GM12891 (cell line): ENCODE measurements at places on chromosomes 12 and 14.
A peak's percentile ranks its signal among the peaks of the same experiment; 100 is the strongest.

- DNase-seq: no peak
These were observed 21.1 kb upstream of the C1S start for GRCh38 chr12:7039403-7039802.

DNA sequence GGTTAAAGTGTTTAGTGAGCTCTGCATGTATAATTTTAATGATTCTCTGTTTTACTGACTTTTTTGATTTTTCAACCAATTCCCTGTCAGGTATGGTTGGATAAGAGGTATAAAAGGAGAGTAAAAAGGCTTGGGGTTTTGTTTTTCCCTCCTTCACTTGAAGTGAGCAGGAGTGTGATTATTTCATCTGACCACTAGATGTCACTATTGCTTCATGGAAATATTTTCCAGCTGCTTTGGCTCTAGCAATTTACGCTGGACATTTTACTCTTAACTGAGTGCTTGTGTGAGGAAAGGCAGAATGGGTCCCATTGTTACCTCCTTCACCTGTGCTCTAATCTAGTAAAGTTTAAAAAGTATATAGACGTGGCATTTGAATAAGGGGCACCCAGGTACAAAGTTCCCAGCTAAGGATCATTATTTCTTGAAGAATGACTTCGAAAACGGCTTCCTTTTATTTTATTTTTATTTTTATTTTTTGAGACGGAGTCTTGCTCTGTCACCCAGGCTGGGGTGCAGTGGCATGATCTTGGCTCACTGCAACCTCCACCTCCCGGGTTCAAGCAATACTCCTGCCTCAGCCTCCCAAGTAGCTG, 66.5 kb downstream of the TBC1D30 start:
- peak; percentile 21 for DNase-seq

DNA sequence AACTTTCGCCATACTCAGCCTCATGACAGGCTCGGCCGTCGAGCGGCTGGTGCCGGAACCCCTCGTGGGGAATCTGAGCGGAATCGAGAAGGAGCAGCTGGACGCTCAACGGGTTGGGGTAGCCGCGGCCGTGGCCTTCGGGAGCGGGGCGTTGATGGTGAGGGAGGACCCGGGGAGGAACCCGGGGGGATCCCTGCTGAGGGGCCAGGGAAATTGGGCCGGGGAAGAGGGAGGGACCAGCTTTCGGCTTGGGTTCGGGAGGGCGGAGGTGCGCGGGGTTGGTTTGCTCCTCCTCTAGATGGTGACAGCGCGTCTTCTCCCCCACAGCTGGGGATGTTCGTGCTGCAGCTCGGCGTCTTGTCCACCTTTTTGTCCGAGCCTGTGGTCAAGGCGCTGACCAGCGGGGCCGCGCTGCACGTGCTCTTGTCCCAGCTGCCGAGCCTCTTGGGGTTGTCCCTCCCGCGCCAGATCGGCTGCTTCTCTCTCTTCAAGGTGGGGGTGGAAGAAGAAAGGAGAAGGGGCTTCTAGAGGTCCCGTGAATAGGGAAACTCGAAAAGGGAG, 9.8 kb downstream of the ARHGEF25 start:
- no peak for DNase-seq

- no peak for DNase-seq
These were observed 14.6 kb upstream of the EIF5 start for GRCh38 chr14:103319422-103319821.

DNA sequence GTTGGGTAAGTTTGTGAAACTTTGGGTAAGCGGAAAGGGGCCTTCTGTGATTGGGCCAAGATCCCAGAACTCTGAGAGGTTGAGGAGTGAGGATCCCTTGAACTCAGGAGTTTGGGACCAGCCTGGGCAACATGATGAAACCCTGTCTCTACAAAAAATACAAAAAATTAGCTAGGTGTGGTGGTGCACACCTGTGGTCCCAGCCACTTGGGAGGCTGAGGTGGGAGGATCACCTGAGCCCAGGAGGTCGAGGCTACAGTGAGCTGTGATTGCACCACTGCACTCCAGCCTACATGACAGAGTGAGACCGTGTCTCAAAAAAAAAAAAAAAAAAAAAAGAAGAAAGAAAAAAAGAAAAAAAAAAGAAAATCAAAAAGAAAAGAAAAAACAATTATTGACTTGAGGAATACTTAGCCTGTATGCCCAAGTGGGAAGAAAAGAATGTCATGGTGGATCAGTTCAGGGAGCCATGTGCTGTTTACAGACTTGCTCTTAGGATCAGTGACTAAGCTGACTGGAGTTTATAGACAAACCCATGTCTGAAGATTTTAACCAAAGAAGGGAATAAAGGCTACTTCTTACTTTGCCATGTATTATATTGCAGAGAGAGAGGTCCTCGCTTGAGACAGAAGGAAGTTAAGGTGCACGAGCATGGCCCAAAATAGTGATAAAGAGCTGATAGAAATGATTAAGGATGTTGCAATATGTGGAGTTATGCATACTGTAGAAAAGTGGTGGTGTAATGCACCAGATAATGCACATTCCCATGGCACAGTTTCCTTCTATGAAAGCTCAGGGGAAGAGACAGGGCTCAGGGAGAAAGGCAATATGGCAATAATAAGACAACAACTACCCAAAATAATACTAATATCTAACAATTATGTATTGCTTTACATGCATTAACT, 881 bp downstream of the HSD17B6 start:
- no peak for DNase-seq

DNA sequence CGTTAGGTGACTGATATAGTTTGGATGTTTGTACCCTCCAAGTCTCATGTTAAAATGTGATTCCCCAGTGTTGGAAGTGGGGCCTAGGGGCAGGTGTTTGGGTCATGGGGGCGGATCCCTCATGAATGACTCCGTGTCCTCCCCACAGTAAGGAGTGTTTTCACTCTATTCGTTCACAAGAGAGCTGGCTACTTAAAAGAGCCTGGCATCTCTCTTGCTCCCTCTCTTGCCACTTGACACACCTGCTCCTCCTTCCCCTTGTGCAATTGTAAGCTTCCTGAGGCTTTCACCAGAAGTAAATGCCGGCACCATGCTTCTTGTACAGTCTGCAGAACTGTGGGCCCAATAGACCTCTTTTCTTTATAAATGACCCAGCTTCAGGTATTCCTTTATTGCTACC, 2.6 kb downstream of the IFI27L2 start:
- DNase-seq: no peak
